ENCODE measurements at places on chromosomes 6 and 20.

GRCh38 chr6:168116438-168116974, 37.5 kb upstream of the FRMD1 start:
- no peak for DNase-seq

DNA sequence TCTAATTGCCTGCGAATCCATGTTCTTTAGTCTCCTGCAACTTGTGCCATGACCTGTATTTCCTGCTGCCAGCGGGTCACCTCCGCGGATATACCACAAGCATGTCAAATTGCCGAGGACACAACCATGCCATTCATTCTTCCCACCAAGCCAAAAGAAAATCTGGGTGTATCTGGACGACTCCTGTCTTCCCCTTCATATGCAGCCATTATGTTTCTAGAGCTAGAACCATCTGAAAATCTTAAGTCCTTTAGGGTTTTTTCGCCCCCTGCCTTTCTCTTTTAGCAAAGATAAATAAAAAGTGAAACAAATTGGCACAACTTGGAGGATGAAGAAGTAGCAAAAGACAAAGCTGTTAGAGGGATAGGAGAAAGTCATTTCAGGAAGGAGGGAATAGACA, 242.6 kb downstream of the ARID1B start:
- DNase-seq = no peak

- DNase-seq = no peak
Measured at GRCh38 chr20:2914160-2914559, 40.9 kb downstream of the PTPRA start.

- no peak for DNase-seq
Measured at GRCh38 chr20:56733967-56734366, 104.9 kb downstream of the TFAP2C start.

GRCh38 chr20:50844430-50845100, 49.7 kb downstream of the BCAS4 start:
- no peak for DNase-seq

GRCh38 chr6:105482227-105482844, 79.5 kb upstream of the PREP start:
- DNase-seq = peak; percentile 47

DNA sequence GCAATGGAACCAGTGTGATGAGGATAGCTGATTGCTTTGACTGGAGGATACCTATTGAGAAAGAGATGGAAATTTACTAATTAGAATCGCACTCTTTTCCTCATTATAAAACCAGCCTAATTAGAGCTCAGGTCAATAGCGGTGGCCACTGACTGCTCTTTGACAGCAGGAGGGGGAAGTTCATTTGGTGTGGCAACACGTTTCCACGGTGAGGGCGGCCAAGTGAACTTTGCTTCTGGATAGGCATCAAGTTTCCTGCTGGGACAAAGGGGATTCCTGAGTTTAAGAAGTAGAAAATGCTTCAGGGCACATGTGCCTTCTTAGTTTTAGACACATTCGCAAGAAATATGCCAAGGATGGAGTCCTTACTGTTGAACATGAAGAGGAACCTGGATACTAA, 145.3 kb upstream of the NRN1 start:
- DNase-seq = no peak

DNA sequence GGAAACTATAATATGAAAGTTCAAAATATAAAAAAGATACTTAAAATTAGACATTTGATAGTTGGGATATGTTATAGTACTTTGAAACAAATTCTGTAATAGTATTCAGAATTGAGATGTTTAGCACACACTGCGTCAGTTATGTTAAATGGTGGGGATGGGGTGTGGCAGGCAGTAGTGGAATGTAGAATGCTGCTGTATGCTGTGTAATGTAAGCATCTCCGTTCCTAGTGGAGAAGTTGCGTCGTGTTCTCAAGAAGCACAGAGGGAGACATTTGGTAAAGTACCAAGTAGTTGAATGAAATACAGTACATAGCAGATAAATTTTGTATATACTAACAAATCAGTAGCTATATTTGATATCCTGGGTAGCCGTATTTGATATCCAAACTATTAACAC, 192.4 kb downstream of the ZFAND3 start:
- DNase-seq = no peak

DNA sequence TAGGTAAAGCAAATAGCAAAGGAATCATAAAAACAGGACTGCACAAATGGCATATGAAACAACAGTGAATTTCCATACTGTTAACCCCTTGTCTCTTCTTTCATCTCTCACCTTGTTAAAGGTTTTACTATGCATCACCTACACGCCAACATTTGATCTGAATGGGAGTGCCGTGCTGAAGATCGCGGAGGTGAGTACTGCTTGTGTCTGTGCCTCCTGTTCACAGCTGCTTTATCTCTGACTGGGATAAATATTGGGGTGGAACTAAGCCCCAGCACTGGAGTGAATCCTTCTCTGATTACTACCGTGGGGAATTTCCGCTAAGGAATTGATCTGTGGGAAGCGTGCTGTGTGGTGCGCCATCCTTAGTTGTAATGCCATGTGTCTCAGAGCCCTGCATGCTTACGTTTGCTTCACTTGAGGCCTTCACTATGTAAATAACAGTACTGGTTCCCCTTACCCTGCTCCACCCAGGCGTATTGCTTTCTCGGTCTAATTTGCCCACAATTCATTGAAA, 11.4 kb upstream of the PBOV1 start:
- DNase-seq = no peak

GRCh38 chr6:41561416-41561815, 15.2 kb downstream of the FOXP4 start:
- DNase-seq = no peak

GRCh38 chr6:150006961-150007464, 18.3 kb downstream of the RAET1L start:
- DNase-seq = no peak

- no peak for DNase-seq
Measured at GRCh38 chr6:10933126-10933525, 46.3 kb downstream of the SYCP2L start.

Measured in NCI-H446 (cell line).